ENCODE measurements at places on chromosomes 12 and 14.

- peak; percentile 61 for DNase-seq
These were observed 67.0 kb upstream of the MAX start for GRCh38 chr14:65169351-65169750.

- DNase-seq, result no peak
These were observed 94.4 kb downstream of the KCNK10 start for GRCh38 chr14:88228522-88229236.

DNA sequence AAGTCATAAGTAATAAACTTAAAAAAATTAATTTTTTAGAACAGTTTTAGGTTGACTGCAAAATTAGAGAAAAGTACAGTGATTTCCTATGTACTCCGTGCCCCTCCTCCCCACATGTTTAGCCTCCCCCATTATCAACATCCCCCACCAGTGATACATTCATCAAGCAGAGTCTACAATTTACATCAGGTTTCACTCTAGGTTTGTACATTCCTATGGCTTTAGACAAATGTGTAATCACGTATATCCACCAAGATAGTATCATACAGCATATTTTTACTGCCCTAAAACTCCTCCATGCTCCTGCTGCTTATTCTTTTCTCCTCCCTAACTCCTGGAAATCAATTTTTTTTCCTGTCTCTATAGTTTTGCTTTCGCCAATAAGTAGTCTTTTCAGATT lies 438.7 kb downstream of the LRFN5 start:
- DNase-seq, result no peak

GRCh38 chr12:91194500-91194899 lies 11.9 kb upstream of the DCN start:
- DNase-seq, result no peak

DNA sequence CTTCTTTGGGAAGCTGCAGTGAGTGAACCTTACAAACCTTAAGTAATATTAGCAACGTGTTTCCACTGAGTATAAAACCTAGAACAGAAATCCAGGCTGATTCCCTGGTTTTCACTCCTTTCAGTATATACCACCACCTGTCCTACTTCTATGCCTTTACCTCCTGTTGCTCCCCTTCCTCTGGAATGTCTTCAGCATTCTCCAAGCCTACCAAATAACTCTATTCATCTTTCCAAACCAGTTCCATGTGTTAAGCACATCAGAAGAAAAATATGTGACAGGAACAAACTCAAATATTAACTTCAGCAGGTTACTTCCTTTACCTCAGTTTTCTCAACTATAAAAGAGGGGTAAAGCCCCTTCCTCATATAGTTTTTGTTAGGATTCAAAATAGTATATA lies 39.8 kb downstream of the LIMA1 start:
- no peak for DNase-seq

DNA sequence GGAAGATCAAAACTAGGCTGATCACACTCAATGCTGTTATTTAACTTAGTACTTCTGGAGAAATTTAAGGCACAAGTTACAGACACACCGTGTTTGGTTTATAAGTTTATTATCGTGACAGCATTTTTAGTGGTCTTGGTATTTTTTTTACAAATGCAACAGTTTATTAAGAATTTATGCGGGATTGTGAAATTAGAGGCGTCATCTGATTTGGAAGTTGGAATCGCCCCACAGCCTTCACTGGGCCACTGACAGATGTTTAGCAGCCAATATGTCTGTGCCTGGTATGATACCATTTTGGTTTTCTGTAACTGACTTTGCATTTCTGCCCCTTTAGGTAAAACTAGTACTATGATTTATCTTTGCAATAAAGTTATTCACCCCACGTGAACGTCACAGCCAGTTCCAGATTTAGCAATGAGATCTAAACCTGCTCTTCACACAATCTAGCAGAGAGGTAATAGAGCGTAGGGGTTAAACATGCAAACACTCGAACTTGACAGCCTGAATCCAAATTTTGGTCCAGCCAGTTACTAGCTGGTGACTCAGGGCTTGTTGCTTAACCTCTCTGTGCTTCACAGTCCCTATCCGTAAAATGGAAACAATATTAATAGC lies 73.2 kb upstream of the SSTR1 start:
- no peak for DNase-seq

DNA sequence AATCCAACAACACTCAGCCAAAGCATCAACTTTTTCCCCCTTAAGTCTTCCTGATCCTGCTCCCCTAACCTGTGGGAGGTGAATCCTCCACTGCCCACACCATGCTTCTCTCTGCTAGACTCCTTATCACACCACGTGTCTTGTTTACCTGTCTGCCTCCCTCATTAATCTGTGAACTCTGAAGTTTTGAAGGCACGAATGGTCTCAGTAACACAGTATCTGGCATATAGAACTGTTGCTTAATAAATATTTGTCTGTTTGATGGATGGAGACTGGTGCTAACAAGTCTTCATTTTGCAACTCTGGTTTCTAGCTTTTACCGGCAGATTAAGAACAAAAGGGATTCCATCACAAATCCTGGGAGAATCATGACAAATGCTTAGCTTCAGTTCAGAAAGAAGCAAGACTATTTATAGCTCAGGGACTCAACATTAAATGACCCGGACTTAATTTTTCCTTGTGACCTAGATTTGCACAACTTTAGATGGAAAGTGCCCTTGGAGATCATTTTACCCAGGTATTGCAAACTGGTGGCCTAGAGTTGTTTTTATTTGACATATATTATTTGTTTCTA lies 267.4 kb downstream of the APAF1 start:
- no peak for DNase-seq

- no peak for DNase-seq
These were observed 464.8 kb downstream of the BTG1 start for GRCh38 chr12:91680864-91681263.

GRCh38 chr14:40265096-40265495 lies 832.9 kb upstream of the FBXO33 start:
- DNase-seq, result no peak

GRCh38 chr12:92866418-92866817 lies 62.7 kb downstream of the EEA1 start:
- no peak for DNase-seq

DNA sequence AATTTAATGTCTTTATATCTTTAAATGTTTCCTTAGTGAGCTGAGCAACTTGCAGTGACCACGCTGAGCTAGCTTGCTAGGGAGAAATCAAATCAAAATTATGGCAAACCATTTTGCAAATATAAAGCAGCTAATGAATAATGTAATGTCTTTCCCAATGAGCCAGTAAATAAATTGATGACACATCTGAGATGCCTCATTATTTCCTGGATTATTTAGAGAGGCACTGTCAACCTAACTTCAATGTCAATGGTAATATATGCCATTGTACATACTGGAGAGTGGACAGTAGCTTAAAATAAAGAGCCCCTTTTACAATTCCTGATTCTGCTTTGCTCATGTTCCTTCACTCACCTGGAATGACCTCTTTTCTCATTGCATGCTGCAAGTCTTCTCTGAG lies 182.6 kb downstream of the PHLDA1 start:
- no peak for DNase-seq

- no peak for DNase-seq
These were observed 517.5 kb downstream of the BCL11B start for GRCh38 chr14:98754343-98755020.

- no peak for DNase-seq
These were observed 81.5 kb downstream of the NINJ2 start for GRCh38 chr12:581746-582145.

DNA sequence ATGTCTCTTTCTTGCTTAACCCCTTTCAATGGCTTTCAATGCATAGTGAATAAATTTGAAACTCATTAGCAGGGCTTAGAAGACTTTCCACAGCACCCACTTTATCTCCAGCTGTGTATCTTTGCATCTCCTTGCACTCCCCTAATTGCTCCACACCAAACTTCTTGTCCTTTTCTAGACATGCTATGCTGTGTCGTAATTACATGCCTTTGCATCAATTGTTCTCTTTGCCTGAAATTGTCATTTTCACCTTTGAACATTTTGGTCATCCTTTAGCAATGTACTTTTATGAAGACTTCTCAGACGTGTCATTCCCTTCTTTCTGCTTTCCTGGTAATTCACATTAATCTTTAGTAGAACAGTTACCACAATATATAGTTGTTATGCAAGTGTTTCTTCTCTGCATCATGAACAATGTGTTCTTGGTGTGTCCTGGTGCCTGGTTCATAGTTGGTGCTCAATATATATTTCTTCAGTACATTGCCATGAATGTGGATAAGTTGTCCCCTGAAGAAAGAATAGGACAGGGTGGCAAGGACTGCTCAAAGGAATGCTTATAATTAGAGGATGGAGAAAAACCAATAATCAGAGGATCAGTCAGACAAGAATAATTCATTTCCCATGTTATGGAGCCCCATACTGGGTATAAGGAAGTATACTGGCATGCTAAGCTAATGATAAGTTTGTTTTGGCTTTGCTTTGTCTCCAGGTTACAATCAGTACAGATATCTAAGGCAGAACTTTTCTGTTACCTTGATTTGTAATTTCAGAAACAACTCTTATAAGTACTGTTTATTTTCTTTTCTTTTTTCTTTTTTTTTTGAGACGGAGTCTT lies 27.2 kb downstream of the ARF6 start:
- DNase-seq, result no peak

All from AG20443 (cell line).